ENCODE measurements at places on chromosomes 4 and X. TPM values are rescaled to one million over a fixed set of nuclear protein-coding genes. Genes with fewer than 3 reads are reported as not detected.

DNA sequence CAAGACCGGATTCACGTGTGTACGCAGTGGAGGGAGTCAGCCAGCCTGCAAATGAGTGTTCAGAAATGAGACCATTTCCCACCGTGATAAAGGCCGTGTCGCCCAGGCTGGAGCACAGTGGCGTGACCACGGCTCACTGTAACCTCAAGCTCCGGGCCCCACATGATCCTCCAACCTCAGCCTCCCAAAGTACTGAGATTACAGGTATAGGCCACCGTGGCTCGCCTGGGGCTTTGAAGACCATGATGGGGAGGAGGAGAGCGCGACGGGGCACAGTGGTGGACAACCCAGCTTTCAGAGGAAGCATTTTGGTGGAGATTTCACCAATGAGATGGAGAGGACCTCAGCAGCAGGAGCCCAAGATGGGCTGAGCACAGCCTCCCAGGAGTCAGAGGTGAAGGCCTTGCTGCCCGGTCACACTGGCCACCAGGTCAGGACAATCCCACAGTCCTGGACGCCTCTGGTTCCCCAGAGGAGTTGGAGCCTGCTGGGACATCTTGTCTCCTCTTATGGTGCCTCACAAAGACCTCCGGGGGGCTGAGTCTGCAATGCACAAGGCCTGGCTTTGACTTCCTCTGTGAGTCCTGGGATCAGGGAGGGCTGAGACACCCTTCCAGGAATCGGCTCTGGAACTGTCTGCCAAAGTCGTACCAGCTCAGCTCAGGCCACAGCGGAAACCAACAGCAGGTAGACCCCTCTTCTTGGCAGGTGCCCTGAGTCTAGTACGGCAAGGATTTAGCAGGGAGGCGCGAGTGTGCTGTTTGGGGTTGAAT lies 22.4 kb upstream of the MXD4 start:
- H3K27ac ChIP-seq, result no peak overlapping the region
- no peaks in the 10 kb centered on the region for H3K27me3 ChIP-seq
- no peak overlapping the region for H3K4me3 ChIP-seq
- H3K4me1 ChIP-seq, result peaks cover 9% of the 10 kb centered on the region
- H3K36me3 ChIP-seq, result no peaks in the 10 kb centered on the region

- no peak overlapping the region for H3K4me3 ChIP-seq
- no peak overlapping the region for H3K27ac ChIP-seq
- peaks cover 3% of the 10 kb centered on the region for H3K27me3 ChIP-seq
- no peaks in the 10 kb centered on the region for H3K4me1 ChIP-seq
- DNase-seq, result no peak
These were observed 65.6 kb upstream of the BLTP1 start for GRCh38 chr4:122086338-122087065.

DNA sequence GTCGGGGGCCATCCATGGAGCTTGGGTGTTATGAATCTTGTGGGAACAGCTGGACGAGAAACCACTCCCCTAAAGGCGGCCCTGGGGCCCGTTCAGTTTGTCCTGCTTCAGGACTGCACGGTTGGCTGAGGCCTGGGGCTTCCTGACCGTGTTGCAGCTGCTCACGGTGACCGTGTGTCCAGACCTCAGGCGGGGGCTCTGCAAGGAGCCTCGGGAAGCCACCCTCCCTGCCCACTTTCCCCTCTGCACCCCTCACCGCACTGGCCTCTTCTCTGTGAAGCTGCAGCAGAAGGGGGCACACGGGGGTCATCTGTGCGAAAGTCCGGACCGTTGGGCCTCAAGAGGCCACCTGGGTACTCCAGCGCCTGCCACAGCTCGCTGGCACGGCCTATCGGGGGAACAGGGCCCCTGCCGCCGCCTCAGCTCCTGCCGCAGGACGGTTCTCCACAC lies 29.4 kb downstream of the UVSSA start:
- H3K27me3 ChIP-seq, result no peaks in the 10 kb centered on the region
- no peak for DNase-seq
- H3K27ac ChIP-seq, result no peak overlapping the region
- H3K4me1 ChIP-seq, result no peaks in the 10 kb centered on the region
- no peaks in the 10 kb centered on the region for H3K36me3 ChIP-seq

Gene GNRHR
- not detected for polyA plus RNA-seq

Gene P2RY8
- polyA plus RNA-seq, result 0.54 TPM

GRCh38 chr4:20445933-20446723 lies 194.4 kb downstream of the SLIT2 start:
- H3K27me3 ChIP-seq, result no peaks in the 10 kb centered on the region
- no peak for DNase-seq
- H3K36me3 ChIP-seq, result no peaks in the 10 kb centered on the region
- H3K4me3 ChIP-seq, result no peak overlapping the region

GRCh38 chr4:8648816-8649630 lies 56.5 kb downstream of the CPZ start:
- H3K4me3 ChIP-seq, result no peak overlapping the region
- H3K27me3 ChIP-seq, result no peaks in the 10 kb centered on the region
- no peaks in the 10 kb centered on the region for H3K4me1 ChIP-seq
- no peak overlapping the region for H3K27ac ChIP-seq
- no peak for DNase-seq
- no peaks in the 10 kb centered on the region for H3K36me3 ChIP-seq

- DNase-seq, result no peak
- H3K4me1 ChIP-seq, result no peaks in the 10 kb centered on the region
- no peaks in the 10 kb centered on the region for H3K27me3 ChIP-seq
- H3K4me3 ChIP-seq, result no peak overlapping the region
- H3K27ac ChIP-seq, result no peak overlapping the region
These were observed 22.5 kb downstream of the C4orf46 start for GRCh38 chr4:158649111-158649680.

- H3K27me3 ChIP-seq, result no peaks in the 10 kb centered on the region
- no peak overlapping the region for H3K27ac ChIP-seq
- no peak overlapping the region for H3K4me3 ChIP-seq
- DNase-seq, result no peak
- H3K4me1 ChIP-seq, result no peaks in the 10 kb centered on the region
- no peaks in the 10 kb centered on the region for H3K36me3 ChIP-seq
These were observed 64.7 kb downstream of the NBDY start for GRCh38 chrX:56793521-56794320.

Gene PKD2
- polyA plus RNA-seq, result 17.8 TPM

- peak overlapping the region; percentile 42 for H3K27ac ChIP-seq
- no peak for DNase-seq
- no peak overlapping the region for H3K4me3 ChIP-seq
- H3K27me3 ChIP-seq, result no peaks in the 10 kb centered on the region
- H3K4me1 ChIP-seq, result peaks cover 35% of the 10 kb centered on the region
These were observed 70.5 kb downstream of the HPGD start for GRCh38 chr4:174451718-174452296.

Gene MAGEE1
- polyA plus RNA-seq, result 0.52 TPM

Gene CAPN6
- 22.9 TPM for polyA plus RNA-seq

Gene PF4V1
- not detected for polyA plus RNA-seq

Gene VGLL1
- polyA plus RNA-seq, result 11.6 TPM

Gene ARHGAP36
- polyA plus RNA-seq, result not detected

Gene AKAP4
- not detected for polyA plus RNA-seq

DNA sequence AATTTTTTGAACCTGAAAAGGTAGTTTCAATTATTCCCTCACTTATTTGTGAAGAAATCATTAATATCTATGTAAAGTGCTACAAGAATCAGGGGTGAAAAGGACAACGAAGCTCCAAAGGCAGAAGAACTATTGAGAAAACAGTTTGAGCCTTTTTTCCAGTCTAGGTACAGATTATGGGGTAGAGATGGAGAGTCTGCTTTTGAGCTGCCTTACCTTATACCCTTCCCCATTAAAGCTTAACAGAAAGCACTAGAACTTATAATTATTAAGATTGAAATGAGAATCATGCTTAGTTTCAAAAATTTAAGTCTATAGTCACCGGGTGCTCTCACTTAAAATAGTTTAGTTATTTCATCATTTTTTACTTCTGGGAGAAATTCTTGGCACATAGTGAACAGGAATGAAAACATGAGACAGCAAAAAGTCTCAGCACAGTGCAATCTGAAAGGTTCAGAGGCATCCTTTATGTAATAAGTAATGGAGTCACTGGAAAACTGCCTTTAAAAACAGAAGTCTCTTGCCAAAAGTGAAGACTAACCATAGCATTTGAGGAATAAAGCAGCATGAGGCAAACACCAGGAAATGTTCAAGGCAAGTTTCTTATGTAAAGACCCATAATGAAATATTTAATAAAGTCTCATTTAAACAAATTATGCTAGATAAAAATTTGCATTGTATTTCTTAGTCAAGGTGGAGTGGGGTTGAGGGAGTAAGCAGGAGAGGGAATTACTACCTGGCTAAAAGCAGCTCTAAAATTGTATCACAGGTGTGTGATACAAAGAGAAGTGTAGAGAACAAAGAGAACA lies 5.1 kb upstream of the DCLK2 start:
- no peaks in the 10 kb centered on the region for H3K36me3 ChIP-seq
- no peaks in the 10 kb centered on the region for H3K4me1 ChIP-seq
- H3K27ac ChIP-seq, result no peak overlapping the region
- peak; percentile 24 for DNase-seq

DNA sequence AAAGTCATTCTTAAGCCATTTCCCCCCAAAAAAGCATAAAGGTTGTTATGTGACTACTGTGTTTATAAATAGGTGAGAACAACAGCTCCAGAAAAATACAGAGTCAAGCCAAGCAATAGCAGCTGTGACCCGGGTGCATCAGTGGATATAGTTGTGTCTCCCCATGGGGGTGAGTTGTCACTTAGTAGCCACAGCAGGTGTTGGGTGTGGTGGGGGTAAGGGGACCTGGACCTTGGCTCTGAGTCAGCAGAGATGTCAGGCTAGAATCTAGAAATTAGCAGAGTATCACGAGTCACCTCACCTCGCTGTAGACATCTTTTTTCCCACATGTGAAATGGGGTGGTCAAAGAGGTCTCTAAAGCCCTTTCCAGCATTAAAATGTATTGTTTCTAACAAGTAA lies 42.4 kb downstream of the MOSPD2 start:
- DNase-seq, result no peak
- H3K4me1 ChIP-seq, result no peaks in the 10 kb centered on the region
- no peak overlapping the region for H3K27ac ChIP-seq
- H3K36me3 ChIP-seq, result no peaks in the 10 kb centered on the region

DNA sequence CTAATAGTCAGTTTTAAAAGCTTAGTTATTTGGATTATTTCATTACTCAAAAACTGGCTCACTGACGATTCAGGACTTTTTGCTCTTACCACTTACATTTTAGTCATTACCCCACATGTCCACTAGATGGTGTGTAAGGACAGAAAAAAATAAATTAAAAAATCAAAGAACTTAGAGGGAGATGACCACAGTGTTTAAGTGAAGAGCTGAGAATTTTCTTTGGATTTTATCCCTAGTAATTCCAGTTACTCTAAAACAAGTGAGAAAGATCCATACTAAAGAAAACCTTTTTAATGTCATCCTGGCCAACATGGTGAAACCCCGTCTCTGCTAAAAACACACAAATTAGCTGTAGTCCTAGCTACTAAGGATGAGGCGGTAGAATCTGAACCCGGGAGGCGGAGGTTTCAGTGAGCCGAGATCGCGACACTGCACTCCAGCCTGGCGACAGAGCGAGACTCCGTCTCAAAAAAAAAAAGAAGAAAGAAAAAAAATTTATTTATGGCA lies 26.4 kb upstream of the TMPRSS11B start:
- H3K27me3 ChIP-seq, result no peaks in the 10 kb centered on the region
- peak; percentile 34 for DNase-seq
- H3K4me1 ChIP-seq, result peaks cover 3% of the 10 kb centered on the region
- H3K4me3 ChIP-seq, result no peak overlapping the region
- H3K36me3 ChIP-seq, result no peaks in the 10 kb centered on the region

DNA sequence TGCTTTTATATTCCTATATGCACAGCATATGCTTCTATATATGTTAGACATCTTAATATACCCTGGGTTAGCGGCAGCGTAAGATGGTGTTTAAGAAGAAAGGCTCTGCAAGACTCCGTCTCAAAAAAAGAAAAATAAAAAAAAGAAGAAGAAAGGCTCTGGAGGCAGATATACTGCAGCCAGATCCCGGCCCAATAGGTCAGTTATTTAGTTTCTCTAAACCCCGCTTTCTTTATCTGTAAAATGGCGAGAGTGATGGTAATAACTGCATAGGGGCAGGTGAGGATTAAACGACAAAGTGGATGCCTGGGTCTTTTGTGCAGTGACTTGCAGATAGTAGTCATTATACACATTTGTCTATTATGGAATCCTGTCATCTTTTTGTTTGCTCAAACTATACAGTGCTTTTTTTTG lies 115.2 kb downstream of the NAA11 start:
- no peak overlapping the region for H3K4me3 ChIP-seq
- peak overlapping the region; percentile 78 for H3K27ac ChIP-seq
- DNase-seq, result no peak
- H3K27me3 ChIP-seq, result no peaks in the 10 kb centered on the region
- peaks cover 6% of the 10 kb centered on the region for H3K4me1 ChIP-seq

DNA sequence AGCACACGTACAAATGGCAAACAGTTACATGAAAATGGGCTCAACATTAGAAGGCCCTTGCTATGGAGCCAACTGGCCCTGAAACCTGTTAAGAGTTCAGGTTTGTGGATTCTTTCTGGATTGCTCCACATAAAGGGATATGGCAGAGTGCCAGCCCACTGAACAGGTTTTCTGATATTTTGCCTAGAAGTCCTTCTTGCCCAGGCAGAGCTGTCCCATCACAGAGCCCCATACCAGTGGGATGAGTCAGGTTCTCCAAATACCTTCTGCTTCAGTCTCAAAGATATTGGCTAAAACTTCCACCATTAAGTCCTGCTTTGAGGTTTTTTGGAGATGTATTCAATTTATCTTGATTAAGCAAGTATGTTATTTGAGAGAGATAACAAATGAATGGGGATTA lies 146.8 kb upstream of the IL1RAPL2 start:
- no peaks in the 10 kb centered on the region for H3K27me3 ChIP-seq
- H3K4me1 ChIP-seq, result no peaks in the 10 kb centered on the region
- peak; percentile 11 for DNase-seq
- H3K36me3 ChIP-seq, result no peaks in the 10 kb centered on the region

Gene MAGEA12
- not detected for polyA plus RNA-seq

DNA sequence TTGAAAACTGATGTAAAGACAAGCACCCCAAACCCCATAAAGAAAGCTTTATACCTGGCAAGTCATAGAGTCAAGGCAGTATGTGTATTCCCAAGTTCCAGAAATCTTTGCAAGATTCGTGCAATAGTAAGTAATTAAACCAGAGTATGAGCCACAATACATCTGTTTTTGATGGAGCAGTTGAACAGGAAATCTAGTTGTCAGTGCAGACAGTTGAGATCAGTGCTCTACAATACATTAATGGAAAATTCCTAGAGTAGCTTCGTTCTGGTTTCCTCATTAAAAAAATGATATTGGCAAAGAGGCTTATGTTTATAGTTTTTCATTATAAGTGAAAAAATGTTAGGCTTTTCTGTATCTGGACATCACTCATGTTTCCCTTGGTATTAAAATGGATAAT lies 575.3 kb downstream of the TRIML1 start:
- no peak overlapping the region for H3K4me3 ChIP-seq
- no peak overlapping the region for H3K27ac ChIP-seq
- no peaks in the 10 kb centered on the region for H3K4me1 ChIP-seq
- H3K27me3 ChIP-seq, result no peaks in the 10 kb centered on the region
